ENCODE measurements at places on chromosomes 6 and 20.

DNA sequence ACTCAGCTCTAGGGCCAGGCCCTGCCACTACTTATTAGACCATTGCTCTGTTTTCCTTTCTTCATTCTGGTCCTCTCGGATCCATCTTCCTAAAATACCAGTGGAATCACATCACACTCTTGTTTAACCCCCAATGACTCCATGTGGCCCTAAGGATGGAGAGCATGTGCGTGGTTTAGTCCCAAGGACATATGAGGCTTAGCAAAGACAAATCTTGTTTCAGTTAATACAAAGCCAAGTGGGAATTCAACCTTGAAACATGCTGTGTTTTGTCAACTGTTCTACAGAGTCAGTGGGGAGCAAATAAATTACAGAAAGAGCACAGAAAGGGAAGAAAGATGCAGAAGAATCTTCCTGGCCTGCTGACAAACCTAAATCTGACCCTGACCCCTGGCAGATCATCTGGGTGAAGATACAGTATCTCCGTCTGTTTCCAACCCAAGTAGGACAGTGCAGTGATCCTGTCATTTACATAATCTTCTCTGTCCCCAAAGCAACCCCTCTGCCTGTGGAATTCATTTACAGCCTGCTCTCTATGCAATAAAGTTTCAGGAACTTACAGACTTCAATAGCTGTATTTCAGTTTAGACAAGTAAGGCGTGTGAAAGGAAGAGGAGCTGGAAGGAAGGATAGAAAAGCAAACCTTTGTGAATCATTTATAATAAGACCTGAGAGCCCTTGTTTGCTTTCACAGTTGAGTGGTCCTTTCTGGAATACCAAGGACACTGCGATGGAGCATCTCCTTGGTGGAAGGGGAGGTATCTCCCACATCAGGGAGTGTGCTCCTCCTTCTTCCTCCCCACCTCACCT lies 144.0 kb downstream of the THBS2 start:
- no peak for DNase-seq

GRCh38 chr6:105453968-105454367 lies 51.1 kb upstream of the PREP start:
- no peak for DNase-seq

DNA sequence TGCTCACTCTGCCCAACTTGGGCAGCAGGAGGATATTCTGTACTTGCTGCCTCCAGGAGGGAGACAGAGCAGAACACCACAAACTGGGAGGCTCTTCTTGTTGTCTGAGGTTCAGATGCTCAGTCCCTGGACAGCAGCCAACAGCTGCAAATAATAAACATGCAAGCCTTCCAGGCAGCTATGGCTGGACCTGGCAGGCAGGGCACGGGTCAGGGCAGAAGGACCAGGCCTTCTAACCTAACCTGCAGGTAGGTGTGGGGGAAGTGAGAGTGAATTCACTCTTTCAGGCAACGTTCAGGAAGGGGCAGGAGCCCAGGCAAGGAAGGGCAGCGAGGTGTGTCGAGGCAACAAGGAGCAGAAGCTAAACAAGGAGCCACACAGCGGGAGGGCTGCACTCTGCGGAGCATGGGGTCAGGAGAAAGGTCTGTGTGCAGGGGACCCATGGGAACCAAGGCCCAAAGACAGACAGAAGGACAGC lies 31.5 kb downstream of the NINL start:
- peak; percentile 58 for DNase-seq

DNA sequence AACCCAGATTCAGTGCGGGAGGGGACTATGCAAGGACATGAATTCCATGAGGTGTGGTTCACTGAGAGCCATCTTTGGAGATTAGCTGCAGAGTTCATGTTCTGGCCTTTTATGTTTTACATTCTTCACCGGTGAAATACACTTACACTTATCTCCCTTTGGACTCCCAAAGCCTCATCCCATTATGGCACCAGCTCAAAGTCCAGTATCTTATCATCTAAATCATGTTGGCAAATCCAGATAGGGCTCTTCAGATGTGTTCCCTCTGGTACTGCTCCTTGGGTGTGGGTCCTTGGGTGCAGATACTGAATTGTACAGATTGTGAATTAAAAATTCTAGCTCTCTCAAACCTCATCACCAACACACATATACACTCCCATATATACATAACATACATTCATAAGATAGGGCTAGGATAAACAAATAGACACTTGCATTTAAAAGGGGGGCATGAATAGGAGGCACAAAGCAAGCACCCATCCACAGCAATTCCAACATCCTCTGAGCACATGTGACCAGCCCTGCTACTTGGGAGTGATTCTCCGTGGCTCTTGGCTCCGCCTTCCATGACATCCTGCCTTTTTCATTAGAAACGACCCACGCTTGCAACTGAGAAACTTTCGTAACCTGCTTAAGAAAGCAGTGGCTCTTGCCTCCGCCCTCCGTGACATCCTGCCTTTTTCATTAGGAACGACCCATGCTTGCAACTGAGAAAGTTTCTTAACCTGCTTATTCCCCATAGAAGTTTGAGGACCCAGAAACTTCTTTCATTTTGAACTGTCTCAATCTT lies 53.6 kb upstream of the LRRC1 start:
- no peak for DNase-seq

DNA sequence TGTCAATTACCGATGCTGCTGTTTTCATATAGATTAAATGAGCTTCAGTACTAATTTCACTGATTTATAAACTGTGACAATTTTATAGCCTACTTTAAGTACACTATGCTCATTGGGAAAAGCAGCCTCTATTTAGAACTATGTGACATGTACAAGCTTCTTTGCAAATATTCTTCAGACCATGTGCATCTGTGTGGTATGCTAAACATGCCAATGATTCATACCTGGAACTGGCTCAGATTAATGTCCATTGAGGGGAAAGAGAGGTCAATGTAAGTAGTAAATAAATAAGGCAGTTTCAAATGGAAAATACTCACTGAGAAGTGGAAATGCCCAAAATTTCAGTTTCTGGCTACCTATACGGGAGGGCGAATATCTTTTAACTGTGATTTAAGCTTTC lies 777.7 kb downstream of the C6orf118 start:
- peak; percentile 1 for DNase-seq

GRCh38 chr6:4348462-4349112 lies 213.2 kb upstream of the ECI2 start:
- no peak for DNase-seq

- no peak for DNase-seq
Measured at GRCh38 chr20:32777177-32777956, 15.2 kb downstream of the DNMT3B start.

DNA sequence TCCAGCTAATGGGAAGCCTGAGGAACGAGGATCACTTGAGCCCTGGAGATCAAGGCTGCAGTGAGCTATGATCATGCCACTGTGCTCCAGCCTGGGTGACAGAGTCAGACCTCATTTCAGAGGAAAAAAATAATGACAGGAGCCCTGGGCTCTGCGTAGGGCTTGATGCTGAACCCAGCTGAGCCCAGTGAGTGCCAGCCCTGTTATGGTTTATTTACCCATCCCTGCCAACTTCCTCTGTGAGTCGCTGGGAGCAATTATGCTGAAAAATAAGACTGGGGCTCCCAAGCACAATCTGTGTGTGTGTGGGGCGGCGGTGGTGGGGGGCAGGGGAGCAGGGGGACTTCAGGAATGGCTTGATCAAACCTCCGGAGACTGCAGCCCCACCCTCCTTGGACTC lies 75.9 kb upstream of the PMEPA1 start:
- DNase-seq = no peak

- DNase-seq = no peak
Measured at GRCh38 chr6:88519301-88520016, 353.3 kb upstream of the CNR1 start.

GRCh38 chr20:33853507-33853813 lies 42.3 kb downstream of the CHMP4B start:
- no peak for DNase-seq

DNA sequence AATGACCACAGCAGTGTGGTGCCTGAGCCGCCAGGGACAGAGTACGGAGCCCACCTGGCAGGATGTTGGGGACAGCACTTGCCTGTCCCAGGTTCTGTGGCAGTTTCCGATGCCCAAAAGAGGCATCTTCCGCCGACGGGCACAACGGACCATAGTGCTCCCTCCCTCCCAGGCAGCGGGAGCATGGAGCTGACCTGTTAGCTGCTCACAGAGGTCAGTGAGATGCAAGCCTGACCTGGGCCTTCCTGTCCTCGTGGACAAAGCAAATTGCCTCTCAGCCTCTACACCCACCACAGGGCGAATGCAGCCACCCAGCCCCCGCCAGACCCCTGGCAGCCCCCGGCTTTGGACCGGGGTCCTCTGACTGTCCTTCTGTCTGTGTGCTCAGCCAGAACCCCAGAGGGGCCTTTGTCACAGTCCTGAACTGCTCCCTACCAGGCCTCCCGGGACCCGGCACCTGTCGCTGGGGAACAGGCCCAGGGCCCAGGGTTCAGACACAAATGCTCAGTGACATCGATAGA lies 16.2 kb upstream of the FRMD1 start:
- DNase-seq = no peak

- DNase-seq = peak; percentile 82
Measured at GRCh38 chr6:84825461-84825860, 61.1 kb upstream of the TBX18 start.

DNA sequence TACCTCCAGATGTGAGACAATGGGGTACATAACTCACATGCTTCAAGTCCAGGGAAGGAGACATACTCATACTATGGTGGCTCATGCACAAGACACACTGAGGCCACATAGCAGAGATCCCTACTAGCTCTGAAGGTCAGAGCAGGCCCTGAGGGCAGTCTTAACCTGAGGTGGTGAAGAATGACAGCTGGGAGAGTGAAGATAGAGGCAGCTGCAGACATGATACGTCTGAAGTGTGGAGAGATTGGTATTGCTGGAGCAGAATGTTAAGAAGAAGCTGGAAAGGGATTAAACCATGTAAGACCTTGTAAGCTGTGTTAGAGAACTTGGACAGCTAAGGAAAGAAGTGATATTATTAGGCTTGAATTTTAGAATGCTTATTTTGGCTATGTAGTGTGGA lies 32.9 kb downstream of the PGM3 start:
- DNase-seq = no peak

DNA sequence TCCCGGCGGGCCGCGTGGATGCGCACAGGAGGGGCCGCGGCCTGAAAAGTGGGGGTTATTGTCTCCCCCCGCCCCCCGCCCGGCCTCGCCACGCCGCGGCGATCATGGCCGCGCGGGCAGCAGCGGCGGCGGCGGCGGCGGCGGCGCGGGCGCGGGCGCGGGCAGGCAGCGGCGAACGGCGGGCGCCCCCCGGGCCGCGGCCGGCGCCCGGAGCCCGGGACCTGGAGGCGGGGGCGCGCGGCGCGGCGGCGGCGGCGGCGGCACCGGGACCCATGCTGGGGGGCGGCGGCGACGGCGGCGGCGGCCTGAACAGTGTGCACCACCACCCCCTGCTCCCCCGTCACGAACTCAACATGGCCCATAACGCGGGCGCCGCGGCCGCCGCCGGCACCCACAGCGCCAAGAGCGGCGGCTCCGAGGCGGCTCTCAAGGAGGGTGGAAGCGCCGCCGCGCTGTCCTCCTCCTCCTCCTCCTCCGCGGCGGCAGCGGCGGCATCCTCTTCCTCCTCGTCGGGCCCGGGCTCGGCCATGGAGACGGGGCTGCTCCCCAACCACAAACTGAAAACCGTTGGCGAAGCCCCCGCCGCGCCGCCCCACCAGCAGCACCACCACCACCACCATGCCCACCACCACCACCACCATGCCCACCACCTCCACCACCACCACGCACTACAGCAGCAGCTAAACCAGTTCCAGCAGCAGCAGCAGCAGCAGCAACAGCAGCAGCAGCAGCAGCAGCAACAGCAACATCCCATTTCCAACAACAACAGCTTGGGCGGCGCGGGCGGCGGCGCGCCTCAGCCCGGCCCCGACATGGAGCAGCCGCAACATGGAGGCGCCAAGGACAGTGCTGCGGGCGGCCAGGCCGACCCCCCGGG lies 637 bp downstream of the ARID1B start:
- DNase-seq = peak; percentile 54

- no peak for DNase-seq
Measured at GRCh38 chr6:35795453-35796071, 1.6 kb downstream of the CLPS start.

DNA sequence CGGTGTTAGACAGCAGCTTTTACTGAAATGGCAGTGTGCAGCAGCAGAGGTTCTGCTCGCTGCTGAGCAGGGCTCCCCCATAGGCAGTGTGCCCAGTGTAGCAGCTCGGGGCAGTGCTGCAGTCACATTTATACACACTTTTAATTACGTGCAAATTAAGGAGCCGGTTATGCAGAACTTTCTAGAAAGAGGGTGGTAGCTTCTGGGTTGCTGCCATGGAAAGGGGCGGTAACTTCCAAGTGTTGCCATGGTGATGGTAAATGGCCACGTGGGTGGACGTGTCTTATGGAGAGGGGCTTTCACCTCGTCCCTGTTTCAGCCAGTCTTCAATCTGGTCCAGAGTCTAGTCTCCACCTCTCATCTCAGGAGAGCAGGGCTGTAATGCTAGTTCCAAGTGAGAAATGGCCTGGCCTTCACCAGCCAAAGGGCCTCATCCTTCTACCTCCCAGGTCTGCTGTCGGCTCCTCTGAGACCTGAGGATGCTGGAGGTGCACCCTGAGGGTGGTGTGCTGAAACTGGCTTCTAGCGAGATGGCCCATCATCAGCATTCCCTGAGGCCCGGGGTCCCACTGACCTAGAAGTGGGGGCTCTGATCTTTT lies 180.5 kb upstream of the PMEPA1 start:
- DNase-seq = no peak

DNA sequence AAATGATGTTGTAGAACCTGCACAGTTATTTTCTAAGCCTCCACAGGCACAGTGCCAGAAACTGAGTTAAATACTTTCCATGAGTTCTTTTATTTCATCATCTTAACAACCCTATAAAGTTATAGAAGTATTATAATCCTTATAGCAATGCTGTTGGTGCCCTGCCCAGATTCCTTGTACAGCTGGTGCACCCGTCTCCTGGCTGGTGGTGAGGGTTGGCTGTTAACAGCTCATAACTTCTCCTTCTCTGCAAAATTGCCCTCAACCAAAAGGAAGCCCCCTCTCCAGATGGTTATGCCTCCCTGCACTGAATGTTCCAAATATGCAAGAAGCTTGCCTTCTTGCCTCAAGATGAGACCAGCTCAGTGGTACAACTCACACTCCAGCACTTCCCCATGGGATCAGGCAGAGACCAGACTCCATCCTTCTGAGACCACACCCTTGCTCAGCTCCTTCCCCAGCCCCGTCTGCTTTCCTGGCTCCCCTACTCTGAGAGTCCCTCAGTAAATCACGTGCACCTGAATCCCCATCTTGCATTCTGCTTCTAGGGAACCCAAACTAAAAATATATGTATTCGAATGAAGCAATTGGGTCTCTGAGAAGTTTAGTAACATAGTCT lies 304.4 kb upstream of the PLCB4 start:
- DNase-seq = no peak

DNA sequence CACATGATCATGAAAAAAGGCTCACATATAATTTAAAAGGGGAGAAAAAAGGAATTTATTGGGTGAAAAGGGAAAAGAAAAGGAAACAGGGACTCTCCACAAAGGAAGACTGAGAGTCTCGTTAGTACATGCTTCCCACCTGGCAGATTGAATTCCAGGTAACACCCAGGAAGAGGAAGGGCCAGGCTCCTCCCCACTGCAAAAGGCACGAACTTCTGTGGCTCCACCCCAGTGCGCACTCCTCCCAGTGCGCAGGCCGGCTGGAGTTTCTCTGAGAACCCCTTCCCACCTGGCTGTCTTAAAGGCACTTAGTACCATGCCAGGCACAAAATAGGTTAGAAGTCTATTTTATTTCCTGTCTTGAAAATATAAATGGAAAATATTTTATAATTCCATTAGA lies 129.8 kb downstream of the COL12A1 start:
- DNase-seq = no peak

GRCh38 chr6:116682334-116682712 lies 1.3 kb downstream of the KPNA5 start:
- DNase-seq = peak; percentile 43
